Hypothalamus (tissue), 51 donors: ENCODE measurements at places on chromosomes 7 and 10.
A peak's percentile ranks its signal among the peaks of the same experiment; 100 is the strongest.

DNA sequence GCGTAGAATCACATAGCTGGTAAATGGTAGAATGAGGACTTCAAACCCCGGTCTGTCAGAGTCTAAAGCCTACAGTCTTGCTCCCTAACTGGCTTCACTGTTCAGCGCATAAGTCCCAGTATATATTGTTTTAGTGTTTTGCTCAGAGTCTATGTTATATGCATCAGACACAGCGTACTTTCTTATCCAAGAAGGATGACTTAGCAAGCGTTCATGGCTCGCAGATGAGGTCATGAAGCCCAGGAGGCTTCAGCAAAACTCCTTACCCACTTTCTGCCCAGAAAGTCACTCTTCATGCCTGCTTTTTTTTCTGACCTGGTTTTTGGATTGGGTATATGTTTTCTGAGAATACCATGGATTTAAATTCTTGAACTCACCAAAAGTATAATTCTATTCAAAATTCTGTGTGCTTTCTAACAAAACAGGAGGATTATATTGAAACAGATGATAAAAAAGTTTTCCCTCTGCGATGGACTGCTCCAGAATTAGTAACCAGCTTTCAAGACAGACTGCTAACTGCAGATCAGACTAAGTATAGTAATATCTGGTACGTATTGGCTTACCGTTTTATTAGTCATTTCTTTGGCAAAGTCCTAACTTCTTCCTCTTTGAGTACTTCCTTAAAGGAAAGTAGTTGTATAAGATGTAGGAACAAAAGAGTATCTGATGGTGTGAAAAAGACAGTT, 24.6 kb upstream of the BHLHA15 start:
- no peak for DNase-seq

DNA sequence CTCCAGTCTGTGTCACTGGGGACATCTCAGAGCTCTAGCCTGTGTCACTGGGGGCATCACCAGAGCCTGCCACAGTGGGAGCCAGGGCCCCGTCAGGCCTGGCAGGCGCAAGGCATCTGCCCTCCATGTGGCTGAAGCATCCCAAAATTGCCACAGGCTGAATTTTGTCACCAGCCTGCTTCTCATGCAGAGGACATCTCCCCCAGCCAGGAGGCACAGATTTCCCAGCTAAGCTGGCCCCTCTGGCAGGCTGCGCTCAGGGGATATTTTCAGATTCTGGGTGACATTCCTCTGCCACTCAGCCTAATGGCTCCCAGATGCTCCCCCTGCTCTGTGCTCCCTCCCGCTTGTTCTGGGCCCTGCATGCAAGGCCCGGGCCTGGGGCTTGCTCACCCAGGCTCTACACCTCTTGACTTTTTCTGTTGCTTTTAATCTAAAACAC, 64.6 kb downstream of the COL13A1 start:
- DNase-seq, result no peak

DNA sequence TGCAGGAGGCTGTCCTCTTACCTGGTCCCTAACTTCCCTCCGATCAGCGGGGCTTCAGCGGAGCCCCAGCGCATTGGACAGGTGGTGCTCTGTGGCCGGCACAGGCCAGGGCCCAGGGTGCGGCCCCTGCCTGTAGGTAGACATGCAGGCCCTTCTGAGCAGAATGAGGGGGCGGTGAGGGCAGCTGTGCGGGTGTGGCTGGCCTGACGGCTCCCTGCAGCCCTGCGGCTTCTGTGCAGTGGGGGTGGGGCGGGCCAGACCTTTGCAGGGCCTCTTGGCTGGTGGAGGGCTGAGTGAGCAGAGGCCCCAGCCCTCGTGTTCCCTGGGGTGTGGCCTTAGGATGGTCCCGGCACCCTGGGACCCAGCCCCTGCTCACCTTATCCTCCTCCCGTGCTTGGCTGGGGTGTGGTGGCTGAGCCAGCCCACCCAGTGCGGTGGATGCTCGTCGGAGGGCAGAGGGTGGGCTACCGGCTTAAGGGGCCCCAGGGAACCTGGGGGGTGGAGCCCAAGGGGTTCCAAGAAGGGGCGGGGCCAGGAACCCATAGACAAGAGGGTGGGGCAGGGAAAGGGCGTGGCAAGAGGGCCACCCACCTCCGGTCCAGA, 175.2 kb upstream of the TNRC18 start:
- no peak for DNase-seq

DNA sequence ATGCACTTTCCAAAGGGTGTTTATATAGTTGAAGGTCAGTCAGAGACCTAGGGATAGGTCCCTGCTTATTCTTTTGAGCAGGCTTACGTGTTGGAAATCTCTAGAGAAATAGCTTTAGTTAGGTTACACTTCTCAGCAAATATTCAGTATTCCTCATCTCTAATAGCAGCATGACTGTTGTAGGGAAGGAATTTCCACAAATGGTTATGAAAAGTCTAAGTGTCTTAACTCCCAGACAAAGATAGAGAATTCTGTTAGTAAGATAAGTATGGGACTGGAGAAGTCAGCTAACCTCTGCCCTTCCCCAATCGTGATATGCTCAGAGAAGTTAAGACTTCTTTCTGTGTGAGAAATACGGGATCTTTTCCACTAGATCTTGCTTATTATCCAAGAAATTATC, 16.5 kb downstream of the SGPL1 start:
- no peak for DNase-seq

DNA sequence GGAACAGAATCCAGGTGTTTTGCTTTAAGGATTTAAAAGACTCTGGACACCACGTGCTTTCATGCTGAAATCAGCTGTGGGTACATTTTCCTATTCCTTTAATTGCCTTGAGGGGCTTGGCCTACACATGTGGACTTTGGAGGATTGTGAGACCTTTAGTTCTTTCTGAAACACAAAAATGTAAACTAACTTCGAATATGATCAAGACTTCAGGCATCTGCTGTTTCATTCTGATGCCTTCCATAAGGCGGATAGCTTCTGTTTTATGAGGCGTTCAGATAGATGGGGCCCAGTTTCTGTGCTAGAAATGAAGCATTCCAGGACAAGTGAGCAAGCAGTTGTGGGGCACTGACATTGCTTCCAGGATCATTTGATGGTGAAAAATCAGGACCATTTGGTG, 1.5 kb upstream of the NOBOX start:
- no peak for DNase-seq

- no peak for DNase-seq
Observed at GRCh38 chr10:47261121-47261520, 38.9 kb upstream of the GDF10 start.

- no peak for DNase-seq
Observed at GRCh38 chr7:105118612-105119600, 104.9 kb downstream of the KMT2E start.

- DNase-seq, result peak; percentile 41
Observed at GRCh38 chr10:129030996-129031843, 435.8 kb upstream of the MGMT start.

DNA sequence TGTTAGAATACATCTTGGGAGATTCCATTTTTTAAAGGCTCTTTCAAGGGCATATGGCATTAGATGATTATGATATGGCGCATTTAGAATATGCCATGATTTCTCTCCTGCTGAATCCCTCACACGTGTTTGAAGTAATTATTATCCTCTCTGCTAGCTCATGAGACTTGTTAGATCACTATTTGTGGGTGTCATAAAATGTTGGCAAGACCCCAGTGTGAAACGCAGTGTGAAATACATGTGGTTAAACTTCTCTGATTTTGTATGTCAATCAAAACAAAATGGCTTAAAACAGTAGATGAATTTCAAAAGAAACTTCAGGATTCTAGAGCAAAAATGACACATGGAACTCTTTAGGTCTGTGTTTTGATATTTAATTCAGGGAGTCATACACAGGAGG, 560.8 kb downstream of the AUTS2 start:
- no peak for DNase-seq

DNA sequence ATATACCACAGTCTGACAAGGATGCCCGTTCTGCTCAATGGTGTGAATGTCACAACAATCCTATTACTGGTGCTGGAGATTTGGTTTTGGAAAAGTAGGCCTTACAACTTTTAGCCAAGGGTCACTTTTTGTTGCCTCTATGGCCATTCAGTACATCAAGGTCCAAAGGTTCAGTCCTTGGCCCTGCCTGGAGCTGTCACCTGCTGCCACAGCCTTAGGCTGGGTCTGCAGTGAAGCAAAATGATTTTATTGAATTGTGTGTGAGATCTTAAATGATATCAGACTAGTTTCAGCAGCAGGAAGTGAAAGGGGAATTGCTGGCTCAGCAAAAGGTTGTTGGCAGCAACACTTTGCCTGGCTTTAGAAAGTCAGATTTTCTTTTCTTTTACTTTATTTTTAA, 427.6 kb downstream of the THSD7A start:
- no peak for DNase-seq

DNA sequence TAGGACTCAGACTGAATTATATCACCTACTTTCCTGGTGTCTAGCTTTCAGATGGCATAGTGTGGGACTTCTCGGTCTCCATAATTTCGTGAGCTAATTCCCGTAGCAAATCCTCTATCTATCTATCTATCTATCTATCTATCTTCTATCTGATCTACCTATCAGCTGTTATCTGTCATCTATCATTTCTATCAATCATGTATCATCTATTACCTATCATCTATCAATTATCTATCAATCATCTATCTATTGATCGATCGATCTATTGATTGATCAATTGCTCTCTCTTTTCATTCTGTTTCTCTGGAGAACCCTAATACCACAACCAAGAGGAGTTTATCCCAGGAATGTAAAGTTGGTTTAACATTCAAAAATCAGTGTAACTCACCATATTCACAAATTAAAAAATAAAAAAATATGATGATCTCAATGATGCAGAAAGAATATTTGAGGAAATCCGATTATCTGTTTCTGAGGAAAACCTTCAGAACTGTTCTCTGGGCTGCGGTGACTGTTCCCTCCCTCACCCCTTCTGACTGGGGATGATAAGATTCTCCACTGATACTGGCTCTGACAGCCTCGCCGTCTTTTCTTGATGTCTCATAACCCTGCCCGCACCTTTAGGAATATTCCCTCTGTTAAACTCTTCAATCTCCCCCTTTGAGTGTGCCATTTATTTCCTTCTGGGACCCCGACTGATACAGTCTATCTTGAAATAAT, 147.7 kb downstream of the ACTR3B start:
- DNase-seq, result no peak

- DNase-seq, result no peak
Observed at GRCh38 chr10:27819781-27820531, 74.3 kb upstream of the MKX start.

GRCh38 chr10:76324283-76324682, 892.9 kb downstream of the LRMDA start:
- DNase-seq, result peak; percentile 40

- DNase-seq, result no peak
Observed at GRCh38 chr7:42628054-42628453, 283.8 kb downstream of the C7orf25 start.

GRCh38 chr7:68488341-68489060, 1109.8 kb upstream of the AUTS2 start:
- no peak for DNase-seq

GRCh38 chr10:306007-306674, 170.9 kb downstream of the ZMYND11 start:
- DNase-seq, result no peak

- DNase-seq, result no peak
Observed at GRCh38 chr10:58746474-58747185, 234.0 kb downstream of the BICC1 start.

- DNase-seq, result peak; percentile 54
Observed at GRCh38 chr10:102835007-102835482, 2.2 kb downstream of the CYP17A1 start.

- no peak for DNase-seq
Observed at GRCh38 chr7:42232275-42232674, 4.7 kb downstream of the GLI3 start.

GRCh38 chr10:21522631-21523406, 2.7 kb downstream of the SKIDA1 start:
- no peak for DNase-seq

DNA sequence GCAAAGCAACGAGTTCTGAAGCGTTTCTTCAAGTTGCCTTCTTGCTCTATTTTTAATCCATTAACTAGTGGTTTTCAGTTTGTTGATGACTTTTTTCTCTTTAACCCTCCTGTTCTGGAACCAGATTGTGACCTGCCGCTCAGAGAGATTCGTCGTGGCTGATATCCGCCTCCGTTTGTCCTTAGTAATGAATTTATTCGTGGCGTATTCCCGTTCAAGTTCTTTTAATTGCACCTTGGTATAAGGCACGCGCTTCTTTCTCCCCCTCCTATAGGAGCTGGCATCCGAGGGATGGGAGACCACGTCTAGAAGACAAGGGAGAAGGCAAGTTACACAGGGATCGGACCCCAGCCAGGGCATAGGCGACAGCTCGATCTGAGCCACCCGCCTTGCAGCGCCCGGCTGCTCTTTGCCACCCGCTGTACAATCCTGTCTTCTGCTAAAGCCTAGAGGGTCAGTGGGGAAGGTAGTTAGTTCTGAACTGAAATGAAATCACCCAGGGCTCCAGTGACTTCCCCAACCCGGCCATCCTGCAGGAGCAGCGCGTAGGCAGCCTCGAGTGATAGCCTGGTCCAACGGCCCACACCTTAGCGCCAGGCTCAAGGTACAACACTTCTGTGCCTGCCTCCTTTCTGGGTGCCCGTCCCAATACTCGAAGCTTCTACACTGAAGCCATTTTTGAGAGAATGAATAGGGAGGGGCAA, 1.6 kb downstream of the HOXA13 start:
- DNase-seq, result no peak

- no peak for DNase-seq
Observed at GRCh38 chr7:105130048-105130447, 116.0 kb downstream of the KMT2E start.

GRCh38 chr7:17043012-17043877, 161.5 kb upstream of the AGR3 start:
- no peak for DNase-seq

DNA sequence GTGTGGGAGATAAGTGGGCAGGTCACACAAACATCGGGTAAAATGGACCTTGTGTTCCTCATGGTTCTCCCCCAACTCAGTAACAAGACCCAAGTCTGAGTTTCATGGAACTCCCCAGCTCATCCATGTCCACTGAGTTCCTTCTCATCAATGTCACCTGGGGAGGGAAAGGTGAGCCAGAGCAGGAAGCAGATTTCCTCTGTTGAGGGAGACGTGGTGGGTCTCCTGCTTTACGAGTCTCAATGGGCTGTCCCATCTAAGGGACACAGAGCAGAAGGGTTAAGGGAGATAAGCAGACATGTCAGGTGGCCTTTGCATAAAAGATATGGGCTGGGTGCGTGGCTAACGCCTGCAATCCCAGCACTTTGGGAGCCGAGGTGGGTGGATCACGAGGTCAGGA, 56.5 kb upstream of the SORCS3 start:
- DNase-seq, result no peak

DNA sequence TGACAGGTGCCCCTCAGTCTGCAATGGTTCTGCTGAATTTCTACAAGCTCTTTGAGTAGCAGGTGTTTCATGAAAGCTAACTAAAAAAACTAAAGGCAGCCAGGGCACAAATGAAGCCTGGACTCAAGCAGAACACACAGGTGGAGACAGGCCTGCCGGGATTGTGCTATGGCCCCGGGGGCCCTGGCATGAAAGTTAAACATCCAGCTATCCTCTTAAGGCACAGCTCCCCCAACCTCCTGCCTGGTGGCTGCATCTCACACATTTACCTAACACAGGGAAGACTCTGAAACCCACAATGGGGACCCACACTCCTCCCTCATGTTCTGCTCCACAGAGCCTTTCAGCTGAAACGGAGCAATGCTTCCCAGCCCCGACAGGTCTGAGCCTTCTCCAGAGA, 76.3 kb upstream of the CAMK2B start:
- DNase-seq, result no peak

- no peak for DNase-seq
Observed at GRCh38 chr10:58293989-58294388, 25.0 kb downstream of the CISD1 start.
